ENCODE measurements at places on chromosomes 5 and 9.

DNA sequence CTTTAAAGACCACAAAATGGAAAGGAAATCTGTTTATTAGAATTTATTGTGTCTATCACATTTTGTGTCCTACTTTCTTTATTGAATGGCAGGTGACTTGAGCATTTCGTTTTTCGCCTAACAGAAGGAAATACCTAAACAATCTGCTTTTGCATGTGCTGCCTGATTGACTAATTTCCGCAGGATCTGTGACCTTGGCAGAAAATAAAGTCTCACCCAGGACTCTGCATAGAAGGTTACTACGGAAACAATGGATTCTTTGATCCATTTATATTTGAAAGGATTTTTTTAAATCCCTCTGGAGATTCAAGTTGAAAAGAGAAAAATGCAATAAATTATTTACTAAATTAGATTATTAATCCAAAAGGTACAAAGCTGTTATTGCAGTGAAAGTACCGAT, 61.0 kb upstream of the CAST start:
- no peak for DNase-seq

DNA sequence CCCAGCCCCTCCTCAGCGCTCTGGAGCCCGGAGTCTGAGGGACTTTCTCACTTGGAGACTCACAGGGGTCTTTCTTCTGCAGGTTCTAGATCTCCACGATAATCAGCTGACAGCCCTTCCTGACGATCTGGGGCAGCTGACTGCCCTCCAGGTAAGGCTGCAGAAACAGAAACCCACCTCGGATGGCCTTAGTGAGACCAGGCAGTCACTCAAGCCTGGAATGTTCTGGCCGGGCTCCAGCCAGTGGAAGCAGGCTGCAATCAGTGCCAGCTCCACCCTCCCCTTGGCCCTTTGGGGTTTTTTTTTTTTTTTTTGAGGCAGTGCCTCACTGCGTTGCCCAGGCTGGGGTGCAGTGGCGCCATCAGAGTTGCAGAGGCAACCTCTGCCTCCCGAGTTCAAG, 7.6 kb downstream of the LRSAM1 start:
- no peak for DNase-seq

- DNase-seq = no peak
Measured at GRCh38 chr5:74169701-74170100, 470.8 kb downstream of the ENC1 start.

DNA sequence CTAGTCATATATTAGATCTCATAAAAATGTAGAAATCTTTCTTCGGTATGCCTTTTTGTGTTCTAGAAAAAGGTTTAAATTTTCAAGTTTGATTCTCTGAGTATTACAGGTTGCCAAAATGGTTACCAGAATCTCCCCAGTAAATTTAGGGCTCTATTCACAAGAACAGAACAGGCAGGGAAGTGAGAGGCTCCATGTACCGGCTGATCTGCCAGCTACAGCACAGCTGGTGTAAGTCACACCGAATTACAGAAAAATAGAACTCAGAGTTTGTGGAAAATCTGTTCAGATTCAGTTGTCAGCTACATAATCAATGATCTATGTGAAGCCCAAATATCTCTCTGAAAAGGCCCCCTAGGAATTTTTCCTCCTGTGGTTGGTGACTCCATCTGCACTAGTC, 10.5 kb downstream of the FAM81B start:
- DNase-seq = no peak

DNA sequence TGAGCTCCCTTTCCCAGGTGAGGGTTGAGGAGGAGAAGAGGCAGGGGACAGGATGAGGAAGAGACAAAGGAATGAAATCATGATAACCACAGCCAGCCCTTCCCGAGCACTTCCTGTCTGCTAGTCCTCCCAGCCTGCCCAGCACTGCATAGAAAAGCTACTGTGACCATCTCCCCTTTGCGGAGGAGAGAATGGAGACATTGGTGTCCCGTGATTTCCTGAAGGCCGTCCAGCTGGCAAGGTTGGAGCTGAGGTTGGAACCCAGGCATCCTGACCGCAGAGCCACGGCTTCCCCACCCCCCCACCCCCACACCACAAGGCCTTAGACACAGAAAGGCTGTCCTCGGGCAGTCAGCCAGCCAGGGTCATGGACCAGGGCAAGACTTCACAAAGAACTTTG, 131.1 kb upstream of the ICE1 start:
- DNase-seq = no peak

All from activated CD4-positive, CD25-positive, alpha-beta regulatory T cell (primary cell).